NCI-H1436 treated with DMSO at 0.1 percent for 48 hours (cell line): ENCODE measurements at places on chromosomes 16 and 17.

DNA sequence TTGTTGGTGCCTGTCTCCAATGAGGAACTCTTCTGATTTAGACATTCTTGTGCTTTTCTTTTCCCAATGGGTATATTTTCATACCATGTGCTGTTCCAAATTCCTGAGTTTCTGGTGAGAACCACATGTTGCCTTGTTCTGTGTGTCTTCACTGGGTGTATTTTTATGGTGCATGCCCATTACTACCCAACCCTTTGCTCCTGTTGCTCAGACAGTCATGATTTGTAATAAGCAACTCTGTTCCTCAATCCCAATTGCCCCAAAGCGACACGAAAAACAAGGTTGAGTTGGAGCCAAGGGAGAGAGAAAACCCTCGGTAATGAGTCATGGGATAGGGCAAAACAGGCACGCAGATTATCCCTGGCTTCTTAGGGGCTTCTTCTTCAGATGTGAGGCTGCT, 101.8 kb downstream of the ABCA8 start:
- no peak for DNase-seq

GRCh38 chr16:66515596-66516508, 34.1 kb downstream of the TK2 start:
- DNase-seq, result no peak

- DNase-seq, result no peak
Observed at GRCh38 chr17:36778448-36778847, 158.8 kb upstream of the LHX1 start.

- DNase-seq, result no peak
Observed at GRCh38 chr17:59668816-59669215, 38.4 kb downstream of the PTRH2 start.

DNA sequence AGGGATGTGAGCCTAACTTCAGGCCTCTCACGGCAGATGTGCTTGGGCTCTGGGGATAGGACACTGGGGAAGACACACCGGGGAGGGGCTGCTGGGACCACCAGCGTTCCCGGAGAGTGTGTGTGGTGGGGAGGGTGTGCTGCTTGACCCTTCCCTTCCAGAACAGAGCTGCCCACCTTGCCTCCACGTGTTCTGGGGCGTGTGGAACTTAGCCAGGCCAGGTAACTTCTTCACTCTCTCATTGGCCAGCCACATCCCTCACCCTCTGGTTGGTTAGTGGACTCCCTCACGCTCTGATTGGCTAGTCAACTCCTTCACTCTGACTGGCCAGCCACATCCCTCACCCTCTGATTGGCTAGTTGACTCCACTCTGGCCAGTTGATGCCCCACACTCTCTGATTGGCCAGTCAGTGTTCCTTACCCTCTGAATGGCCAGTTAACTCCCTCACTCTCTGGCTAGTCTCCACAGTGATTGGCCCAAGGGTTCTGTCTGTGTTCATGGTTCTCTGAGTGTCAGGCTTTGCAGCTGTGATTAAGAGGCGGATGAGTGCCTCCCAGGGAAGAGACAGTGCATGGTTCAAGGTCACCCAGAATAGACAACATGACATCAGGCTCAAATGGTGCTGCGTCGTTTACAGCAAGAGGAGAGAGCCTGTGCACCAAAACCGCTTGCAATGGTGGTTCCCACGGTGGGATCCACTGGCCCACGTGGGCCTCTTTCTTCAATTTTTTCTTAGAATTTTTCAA, 10.0 kb downstream of the TMEM235 start:
- no peak for DNase-seq

GRCh38 chr16:79165506-79165905, 435.0 kb downstream of the MAF start:
- no peak for DNase-seq

DNA sequence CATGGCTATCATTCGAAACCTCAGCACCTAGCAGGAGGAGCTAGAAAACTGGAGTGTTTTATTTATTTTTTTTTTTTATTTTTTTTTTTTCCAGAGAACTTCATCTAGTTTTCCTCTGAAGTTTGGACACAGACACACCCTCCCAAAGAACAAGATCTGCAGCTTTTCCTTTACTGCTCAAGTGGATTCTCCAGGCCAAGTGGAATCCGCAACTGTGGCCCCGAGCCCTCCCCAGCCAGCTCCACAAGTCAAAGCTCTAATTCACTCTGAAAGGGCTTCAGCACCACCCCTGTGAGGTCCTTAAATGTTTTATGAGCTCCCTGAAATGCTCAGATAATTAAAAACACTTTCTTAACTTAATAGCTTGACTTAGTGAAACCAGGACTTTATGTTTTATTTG, 332.1 kb upstream of the DYNLRB2 start:
- no peak for DNase-seq

DNA sequence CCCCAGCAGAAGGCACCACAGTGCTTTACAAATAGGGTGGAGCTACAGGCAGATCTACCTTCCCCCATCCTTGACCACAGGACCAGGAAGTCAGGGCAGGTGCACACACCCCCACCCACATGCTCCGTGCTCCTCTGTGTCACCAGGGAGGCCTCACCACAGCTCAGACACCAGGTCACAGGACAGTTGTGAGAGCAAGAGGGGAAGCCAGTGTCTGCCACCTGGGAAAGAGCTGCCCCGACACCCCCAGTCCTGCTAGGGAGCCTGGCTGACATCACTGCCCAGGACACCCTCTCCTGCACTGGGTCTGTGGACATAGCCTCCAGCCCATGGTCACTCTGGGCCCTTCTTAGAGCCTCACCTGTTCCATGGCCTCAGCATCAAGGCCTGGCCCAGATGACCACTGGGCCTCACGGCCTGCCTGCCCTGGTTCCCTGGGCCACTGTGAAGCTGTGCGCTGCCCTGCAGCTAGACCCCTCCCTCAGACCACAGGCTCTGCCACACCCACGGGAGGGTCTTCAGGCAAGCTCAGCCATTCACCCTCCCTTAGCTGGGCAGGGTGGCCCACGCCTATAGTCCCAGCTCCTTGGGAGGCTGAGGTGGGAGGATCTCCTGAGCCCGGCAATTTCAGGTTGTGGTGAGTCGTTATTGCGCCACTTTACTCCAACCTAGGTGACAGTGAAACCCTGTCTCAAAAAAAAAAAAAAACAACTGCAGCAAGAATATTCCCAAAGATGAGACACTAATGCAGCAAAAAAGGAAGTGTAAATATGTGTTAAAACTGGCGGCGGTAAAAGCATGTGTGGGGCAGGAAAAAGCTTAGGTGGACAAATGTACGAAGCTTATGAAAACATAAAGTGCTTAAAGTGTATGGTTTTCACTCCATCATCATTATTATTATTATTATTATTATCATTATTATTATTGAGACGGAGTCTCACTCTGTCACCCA, 14.2 kb downstream of the POLR3K start:
- DNase-seq, result no peak

DNA sequence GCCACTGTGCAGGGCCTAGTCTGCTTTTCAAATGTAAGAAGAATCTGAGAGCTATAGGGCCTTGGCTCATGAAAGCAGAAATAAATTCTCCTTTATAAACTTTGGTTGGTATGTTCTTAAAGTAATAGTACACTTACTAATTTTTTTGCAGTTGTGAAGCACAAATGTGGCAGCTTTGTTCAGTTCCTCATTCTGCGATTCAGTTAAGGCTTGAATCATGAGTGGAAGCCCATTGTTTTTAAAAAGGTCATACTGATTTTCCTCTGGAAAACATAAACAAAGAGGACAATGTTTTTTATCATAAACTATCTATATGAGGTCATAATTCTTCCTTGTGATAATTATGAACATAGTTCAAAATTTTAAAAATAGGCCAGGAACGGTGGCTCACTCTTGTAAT, 23.6 kb upstream of the DYNC1LI2 start:
- no peak for DNase-seq
